Frontal cortex (tissue), 4 donors: ENCODE measurements at places on chromosomes 5 and 9. TPM values are rescaled to one million over a fixed set of nuclear protein-coding genes. Genes with fewer than 3 reads are reported as not detected.

GRCh38 chr5:142815469-142815868 is 45.3 kb downstream of the ARHGAP26 start:
- no peak for DNase-seq

- no peak for DNase-seq
Observed at GRCh38 chr5:10793785-10794184, 32.8 kb upstream of the DAP start.

GRCh38 chr5:132368186-132368585 is 1.3 kb upstream of the SLC22A5 start:
- DNase-seq = no peak

GRCh38 chr9:129867136-129868022 is 32.1 kb downstream of the USP20 start:
- no peak for DNase-seq

GRCh38 chr5:119743927-119744326 is 114.6 kb downstream of the FAM170A start:
- DNase-seq = no peak

DNA sequence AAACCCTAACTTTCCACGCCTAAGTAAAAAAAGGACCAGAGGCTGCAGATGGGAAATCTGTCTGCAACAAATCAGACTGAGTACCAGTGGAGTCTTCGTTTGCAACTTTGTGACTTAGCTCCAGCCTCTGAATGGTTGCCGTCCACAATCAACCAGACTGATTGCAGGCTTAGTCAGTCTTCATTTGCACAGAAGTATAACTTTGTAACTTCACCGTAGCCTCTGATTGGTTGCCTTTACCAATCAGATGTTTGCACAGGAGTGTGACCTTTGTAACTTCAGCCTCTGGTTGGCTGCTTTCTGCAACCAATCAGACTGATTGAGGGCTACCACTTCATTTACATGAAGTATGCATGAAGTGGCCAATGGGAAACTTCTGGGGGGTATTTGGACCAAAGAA is 53.7 kb downstream of the TGFBR1 start:
- no peak for DNase-seq

- no peak for DNase-seq
Observed at GRCh38 chr5:4243479-4244264, 648.0 kb downstream of the IRX1 start.

GRCh38 chr9:113454914-113455761 is 8.4 kb upstream of the RGS3 start:
- no peak for DNase-seq

- no peak for DNase-seq
Observed at GRCh38 chr5:10329820-10330481, 22.2 kb upstream of the CMBL start.

GRCh38 chr5:84433461-84433860 is 48.8 kb upstream of the EDIL3 start:
- no peak for DNase-seq

DNA sequence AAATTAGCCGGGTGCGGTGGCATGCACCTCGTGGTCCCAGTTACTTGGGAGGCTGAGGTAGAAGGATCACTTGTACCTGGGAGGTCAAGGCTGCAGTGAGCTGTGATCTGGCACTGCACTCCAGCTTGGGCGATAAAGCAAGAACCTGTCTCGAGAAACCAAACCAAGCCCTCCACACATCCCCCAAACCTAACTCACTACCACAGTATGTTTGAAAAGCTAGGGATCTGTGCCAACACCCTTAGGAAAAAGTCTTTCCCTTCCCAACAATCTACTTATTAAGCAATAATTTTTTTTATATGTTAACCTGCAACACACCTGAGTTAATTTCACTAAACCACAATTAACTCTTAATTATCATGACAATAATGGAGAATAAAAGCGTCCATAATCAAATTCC is 2.2 kb downstream of the UBTD2 start:
- DNase-seq = no peak

DNA sequence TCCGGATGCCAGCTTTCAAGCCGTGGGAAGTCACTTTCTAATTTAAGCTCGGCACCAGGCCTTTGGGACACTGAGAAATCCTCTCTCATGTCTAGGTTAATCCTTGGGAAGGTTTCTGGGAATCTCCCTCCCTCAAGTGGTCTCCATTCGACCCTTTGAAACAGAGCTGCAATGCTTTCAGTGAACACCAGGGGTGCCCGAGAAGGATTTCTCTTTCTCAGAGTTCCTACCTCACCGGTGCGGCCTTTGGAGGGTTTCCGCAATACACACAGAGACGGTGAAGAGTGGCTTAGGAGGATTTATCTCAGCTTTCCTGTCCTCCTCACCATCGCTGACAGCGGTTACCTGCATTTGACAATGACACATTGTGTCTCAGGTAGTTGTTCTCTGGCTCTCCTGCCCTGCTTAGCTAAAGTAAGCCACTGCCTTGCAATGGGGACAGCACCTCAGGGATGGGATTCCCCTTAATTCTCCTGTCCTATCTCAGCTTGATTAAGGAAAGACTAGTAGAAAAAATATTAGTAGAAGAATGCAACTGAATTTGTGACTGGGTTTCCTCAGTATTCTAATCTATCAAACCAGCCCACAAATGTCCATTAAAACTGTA is 180.6 kb downstream of the GABRG2 start:
- DNase-seq = no peak

The TRIP13 gene
- 8.2 TPM for total RNA-seq

The FOXD4L3 gene
- total RNA-seq = not detected

The FKTN gene
- total RNA-seq = 21.2 TPM

The SLC46A2 gene
- not detected for total RNA-seq

The SLC6A7 gene
- total RNA-seq = 2.9 TPM

The RASEF gene
- 0.41 TPM for total RNA-seq

The TAF11L5 gene
- total RNA-seq = not detected

The OLFML2A gene
- total RNA-seq = 1.6 TPM
